NCI-H1417 (cell line): ENCODE measurements at places on chromosomes 2 and 18.
A peak's percentile ranks its signal among the peaks of the same experiment; 100 is the strongest.

GRCh38 chr2:19178175-19178574, 180.2 kb downstream of the OSR1 start:
- DNase-seq, result no peak

GRCh38 chr2:17538844-17539554, 1.5 kb upstream of the VSNL1 start:
- peak; percentile 84 for DNase-seq

DNA sequence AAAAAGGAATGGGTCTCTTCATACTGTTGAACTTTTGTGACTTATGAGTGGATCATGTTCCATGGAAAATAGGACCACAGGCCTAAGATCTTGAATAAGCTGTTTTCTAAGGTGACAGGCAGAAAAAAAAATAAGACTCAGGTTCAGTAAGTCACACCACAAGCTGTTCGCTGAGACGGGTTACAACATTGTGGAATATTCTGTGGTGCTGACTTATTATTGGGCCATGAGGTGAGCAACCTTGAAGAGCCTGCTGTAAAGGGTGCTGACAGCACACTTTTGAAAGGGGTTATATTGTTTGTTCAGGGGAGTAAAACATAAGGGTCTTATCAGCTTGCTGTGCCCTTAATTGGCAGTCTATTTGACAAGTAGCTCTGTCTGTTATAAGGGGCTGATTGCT, 439.8 kb upstream of the SLC14A2 start:
- DNase-seq, result no peak

DNA sequence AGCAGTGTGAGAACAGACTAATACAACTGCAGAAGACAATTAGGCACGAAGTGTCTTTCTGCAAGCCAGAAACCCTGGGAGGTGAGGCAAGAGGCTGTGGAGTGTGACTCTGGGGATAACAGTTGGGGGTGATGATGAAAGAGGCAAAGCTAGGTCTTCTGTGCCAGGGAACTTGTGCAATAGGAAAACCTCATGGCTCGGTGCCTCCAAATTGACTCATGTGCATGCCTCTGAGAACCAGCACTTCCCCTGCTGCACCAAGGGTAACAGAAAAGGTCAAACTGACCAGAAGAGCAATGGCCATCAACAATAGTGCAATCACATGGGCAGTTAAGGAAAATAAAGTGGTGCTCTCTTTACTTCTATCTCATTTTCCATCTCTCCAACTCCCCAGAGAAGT, 136.4 kb downstream of the SCG2 start:
- DNase-seq, result no peak

- no peak for DNase-seq
Measured at GRCh38 chr2:66866331-66867062, 431.6 kb downstream of the MEIS1 start.

- DNase-seq, result peak; percentile 21
Measured at GRCh38 chr18:23243178-23243577, 107.9 kb downstream of the CABLES1 start.

GRCh38 chr2:5689750-5690149, 2.4 kb upstream of the SOX11 start:
- DNase-seq, result peak; percentile 81

- peak; percentile 92 for DNase-seq
Measured at GRCh38 chr18:58195278-58195765, 151.3 kb downstream of the NEDD4L start.

DNA sequence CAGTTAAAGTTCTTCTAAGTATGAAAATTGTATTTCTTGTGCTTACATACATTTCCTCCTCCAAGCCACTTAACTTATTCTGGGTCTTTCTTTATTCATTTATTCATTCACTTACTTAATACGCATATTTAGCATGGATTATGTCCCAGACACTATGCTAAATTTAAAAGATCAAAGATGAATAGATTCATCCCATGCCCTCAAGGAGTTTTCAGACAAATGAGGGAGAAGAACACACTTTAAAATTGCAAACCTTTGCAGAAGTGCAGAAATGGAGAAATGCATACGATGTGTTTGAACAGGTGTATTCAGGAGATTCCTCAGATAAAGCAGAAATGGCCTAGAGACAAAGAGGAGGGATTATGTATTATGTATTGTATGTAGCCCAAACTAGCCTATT, 298.7 kb upstream of the SOX11 start:
- no peak for DNase-seq

DNA sequence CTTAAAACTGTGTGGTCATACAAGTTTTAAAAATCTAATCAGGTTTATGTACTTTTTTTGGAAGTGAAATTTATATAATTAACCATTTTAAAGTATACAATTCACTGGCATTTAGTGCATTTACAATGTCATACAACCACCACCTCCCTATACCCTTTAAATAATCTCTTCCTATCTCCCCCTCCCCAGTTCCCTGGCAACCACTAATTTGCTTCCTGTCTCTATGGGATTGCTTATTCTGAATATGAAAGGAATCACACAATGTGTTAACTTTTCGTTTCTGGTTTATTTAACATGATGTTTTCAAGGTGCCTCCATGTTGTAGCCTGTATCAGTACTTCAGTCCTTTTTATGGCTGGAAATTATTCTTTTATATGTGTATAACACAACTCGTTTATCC, 19.4 kb downstream of the CHMP3 start:
- DNase-seq, result no peak

DNA sequence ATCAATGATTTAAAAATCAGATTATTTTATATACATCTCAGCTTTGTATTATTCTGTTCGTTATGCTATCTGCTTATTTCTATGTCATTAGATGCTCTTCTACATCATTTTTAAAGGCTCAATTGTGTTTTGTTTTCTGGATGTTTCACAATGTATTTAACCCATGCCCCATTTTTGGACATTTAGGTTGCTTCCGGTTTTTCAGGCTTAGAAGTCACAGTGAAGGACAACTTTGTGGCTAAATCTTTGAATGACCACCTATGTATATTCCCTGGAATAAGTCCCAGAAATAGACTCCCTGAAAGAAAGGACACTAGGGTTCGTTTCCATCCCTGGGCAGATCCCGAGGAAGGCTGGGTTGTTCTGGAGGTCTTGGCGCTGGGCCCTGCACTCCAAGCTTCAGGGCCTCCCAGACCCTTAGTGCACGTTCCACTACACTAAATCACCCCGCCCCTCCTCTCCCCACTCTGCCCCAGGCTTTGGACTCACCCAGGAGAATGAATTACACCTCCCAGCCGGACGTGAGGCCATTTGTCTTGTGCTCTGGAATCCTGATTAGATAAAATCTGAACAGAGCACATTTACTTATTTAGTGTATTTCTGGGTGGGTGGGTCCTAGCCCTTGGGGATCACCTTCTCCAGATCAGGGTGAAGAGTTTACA, 188.2 kb downstream of the ZFP36L2 start:
- no peak for DNase-seq

DNA sequence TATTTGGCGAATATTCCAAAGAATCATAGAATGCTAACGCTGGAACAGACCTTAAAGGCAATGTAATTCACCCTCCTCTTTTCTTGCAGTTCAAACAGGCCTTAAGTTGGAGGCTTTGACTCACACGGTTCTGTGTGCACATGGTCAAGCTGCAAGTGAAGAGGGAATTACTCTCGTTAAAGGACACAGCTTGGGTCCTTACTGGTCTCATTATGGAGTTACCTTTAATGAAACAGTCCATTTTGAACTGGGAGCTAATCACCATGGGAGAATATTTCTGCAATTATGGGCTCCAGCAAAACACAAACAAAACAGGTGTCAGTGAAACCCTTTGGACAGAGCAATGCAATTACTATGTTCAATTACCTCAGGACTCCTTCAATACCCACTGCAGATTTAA, 135.5 kb downstream of the GAREM1 start:
- peak; percentile 88 for DNase-seq

DNA sequence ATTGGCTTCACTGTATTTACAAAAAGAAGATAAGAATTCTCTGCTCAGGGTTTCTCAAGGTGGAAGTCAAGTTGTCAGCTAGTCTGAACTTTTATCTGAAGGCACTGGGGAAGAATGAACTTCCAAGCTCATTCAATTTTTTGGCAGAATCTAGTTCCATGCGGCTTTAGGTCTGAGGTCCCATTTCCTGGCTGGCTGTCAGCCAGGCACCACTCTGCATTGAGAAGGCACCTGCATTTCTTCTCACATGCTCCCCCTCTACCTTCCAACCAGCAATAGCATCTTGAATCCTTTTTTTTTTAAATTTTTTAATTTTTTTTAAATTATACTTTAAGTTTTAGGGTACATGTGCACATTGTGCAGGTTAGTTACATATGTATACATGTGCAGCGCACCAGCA, 46.2 kb upstream of the RPE start:
- no peak for DNase-seq

GRCh38 chr18:6859676-6860422, 130.3 kb downstream of the ARHGAP28 start:
- DNase-seq, result no peak

- DNase-seq, result no peak
Measured at GRCh38 chr2:31140151-31140550, 1.9 kb upstream of the GALNT14 start.

GRCh38 chr2:237156857-237157779, 71.4 kb downstream of the COPS8 start:
- DNase-seq, result no peak

DNA sequence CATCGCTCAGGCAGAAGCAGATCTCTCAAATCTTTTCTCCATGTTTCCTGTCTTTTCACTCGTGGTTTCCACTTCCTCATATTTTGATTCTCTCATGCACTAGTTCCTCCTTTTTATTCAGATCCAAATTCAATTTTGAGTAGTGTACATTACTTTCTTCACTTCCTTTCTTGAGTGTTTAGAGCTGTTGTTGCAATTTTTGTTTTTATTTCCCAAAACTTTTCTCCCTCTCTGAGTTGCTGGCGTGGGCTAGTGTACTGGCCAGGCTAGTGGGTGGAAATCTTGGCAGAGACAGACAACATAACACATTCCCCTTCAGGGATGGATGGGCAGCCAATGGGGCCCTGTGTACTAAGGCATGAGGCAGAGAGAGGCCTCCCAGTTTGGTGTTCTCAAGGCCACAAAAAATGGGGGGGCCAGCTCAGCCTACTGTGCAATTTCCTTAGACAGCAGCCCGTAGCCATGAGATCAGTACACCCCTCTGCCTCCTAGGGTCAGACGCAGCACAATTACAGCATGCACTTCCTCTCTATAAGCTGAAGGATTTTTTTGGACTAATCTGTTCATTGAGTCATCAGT, 145.1 kb upstream of the PID1 start:
- no peak for DNase-seq

DNA sequence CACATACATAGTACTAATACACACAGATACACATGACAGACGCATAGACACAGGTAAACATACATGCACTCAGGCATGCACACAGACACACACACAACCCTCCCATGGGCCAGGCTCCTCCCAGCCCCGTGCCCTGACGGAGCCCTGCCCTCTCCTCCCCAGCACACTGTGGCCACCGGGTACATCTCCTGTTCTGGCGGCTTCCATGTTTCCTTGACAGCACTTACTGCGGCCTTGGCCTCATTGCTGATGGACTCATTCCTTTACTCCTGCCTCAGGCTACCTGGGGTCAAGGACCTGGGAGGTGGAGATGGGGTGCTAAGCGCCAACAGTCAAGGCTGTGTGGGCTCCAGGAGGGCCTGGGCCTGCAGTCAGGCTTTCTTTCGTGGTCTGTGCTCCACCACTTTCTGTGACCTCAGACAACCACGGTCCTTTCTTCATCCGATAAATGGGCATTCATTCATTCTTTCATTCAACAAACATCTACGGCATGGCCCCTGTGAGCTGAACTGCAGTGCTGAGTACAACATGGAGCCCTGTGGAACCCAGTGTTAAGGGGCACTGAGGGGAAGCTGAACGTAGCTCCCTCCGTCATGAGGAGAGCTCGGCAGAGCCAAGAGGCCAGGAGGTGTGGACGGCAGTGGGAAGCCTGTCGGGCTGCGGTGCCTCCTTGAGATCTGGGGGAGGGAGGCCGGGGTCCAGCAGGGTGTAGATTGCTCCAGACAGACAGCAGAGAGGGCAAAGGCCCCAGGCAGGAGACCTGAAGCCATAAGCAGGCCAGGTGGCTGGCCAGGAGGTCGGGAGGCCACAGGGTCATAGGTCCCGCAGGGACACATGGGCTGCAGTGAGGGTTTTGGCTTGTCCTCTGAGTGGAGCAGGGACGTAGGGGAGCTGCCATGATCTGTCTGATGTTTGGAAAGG, 190.4 kb upstream of the HDAC4 start:
- DNase-seq, result no peak

- no peak for DNase-seq
Measured at GRCh38 chr2:54040685-54041084, 69.9 kb upstream of the PSME4 start.

DNA sequence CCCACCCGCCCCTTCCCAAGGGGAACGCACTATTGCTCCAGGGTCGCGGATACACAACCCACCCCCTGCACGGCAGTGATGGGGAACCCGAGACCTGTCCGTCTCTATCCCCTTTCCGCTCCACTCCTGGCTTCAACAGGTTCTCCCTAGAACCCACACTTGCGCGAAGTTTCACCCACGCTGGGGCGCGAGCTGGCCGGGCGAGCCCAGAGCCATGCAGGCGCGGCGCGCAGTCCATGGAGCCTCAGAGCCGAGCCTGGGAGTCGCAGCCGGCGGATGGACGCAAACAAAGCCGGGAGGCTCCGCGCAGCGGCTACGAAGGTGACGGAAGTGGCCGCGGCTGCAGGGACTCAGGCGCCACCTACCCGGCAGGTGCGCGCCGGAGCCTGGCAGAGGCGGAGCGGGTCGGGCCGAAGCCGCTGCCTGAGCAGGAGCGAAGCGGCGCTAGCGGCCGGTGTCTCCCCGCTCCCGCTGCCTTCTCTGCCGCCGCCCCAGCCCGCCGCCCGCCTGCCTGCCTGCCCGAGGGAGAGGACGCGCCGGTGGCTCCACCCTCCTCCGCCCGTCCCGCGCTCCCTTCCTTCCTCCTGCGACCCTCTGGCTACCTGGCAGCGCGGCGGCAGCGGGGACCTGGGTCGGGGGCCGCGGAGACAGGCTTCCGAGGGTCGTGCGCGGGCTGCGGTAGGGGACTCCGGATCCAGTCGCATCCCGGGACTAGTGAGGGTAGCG, 14.0 kb downstream of the ALPG start:
- DNase-seq, result peak; percentile 84

GRCh38 chr18:10754128-10754527, 228.3 kb downstream of the NAPG start:
- DNase-seq, result no peak

DNA sequence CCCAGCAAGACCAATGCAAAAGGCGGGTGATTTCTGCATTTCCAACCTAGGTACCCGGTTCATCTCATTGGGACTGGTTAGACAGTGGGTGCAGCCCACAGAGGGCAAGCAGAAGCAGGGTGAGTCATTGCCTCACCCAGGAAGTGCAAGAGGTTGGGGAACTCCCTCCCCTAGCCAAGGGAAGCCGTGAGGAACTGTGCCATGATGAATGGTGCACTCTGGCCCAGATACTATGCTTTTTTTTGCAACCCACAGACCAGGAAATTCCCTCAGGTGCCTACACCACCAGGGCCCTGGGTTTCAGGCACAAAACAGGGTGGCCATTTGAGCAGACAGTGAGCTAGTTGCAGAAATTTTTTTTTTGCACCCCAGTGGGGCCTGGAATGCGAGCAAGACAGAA, 662.6 kb upstream of the ACVR2A start:
- DNase-seq, result no peak

DNA sequence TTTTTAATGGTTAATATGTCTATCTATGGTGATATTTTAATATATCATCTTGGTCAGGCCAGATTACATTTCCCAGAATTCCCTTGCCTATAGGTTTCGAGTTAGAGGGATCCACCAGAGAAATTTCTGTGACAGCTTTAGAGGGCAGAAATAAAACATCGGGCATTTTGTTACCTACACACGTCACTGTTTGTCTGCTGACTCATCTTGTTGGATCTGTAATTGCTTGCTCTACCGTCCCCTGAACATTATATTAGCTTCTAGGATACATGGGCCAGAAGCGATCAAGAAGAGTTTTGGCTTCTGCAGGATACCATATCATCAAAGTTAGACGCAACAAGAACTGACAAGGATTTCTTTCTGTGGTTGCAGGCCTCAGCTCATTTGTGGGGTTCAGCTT, 795.8 kb upstream of the GCFC2 start:
- no peak for DNase-seq
